Tibial nerve (tissue), 4 donors: ENCODE measurements at places on chromosomes 2 and 18.

DNA sequence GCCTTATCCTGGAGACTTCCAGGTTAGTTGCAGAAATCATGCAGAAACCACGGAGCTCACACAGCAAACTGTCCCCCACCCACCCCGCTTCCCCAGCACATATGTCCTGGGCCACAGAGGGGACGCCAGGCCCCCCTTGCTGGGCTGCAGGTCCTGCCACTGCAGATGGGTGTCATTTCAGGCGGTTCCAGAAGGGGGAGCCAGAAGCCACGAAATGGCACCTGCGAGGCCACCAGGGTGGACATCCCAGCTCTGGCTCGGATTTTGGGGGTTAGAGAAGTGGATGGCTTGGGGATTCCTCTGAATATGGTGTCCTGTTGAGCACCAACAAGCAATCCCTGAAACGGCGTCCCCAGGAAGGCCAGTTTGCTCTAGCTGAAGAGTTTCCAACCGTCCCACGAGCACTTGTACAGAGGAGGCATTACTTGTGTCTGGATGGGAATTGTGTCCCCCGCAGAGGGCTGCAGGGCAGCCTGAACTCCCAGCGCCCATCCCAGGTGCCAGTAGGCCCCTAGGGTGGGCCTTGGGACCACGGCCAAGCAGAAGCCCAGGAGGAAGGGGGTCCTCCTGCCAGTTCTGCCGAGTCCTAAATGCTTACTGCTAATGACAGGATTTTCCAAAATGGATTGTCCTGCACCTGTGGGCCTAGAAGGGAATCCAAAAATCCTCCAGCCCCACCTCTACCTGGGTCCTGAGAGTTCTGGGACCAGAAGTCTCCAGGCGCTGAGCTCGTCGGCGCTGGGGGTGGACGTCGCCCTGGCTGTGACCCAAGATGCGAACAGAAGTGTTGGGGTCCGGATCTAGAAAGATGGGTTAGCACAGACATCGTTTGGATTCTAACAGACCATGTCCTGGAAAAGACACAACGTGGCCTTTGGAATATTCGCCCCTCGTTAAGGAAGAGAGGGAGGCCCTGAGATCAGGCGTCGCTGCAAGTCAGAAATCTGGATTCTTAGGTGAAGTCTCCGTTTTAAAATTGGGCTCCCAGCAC is 14.6 kb upstream of the NFATC1 start:
- DNase-seq = peak; percentile 65

- DNase-seq = no peak
Measured at GRCh38 chr2:219126555-219126954, 34.1 kb downstream of the NHEJ1 start.

- DNase-seq = no peak
Measured at GRCh38 chr2:47655563-47655880, 127.4 kb upstream of the MSH6 start.

- DNase-seq = no peak
Measured at GRCh38 chr2:30915486-30915885, 108.2 kb upstream of the CAPN13 start.

- DNase-seq = no peak
Measured at GRCh38 chr2:238915596-238915995, 67.7 kb downstream of the TWIST2 start.

GRCh38 chr2:5911718-5912117 is 219.5 kb downstream of the SOX11 start:
- DNase-seq = no peak

GRCh38 chr2:33457556-33458247 is 18.7 kb upstream of the RASGRP3 start:
- no peak for DNase-seq

- DNase-seq = no peak
Measured at GRCh38 chr2:25333981-25334380, 7.7 kb downstream of the DNMT3A start.

DNA sequence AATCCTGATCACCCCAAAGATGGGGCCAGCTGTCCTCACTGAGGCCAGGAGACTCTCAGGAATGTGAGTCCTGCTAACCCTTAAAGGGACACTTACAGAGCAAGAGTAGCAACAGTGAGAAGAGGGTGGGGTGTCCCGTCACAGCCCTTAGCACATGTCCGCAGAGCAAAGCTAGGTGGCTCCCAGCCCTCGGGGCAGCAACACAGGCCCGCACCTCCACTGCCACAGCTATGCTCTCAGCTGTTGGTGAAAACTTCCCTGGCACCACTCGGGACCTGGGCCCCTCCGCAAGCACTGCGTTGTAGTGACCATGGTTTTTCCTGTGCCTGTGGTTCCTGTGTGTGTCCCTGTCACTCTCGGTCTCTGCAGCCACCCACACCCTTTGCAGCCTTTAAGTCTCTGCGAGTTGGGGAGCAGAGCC is 76.4 kb upstream of the UXS1 start:
- DNase-seq = no peak

DNA sequence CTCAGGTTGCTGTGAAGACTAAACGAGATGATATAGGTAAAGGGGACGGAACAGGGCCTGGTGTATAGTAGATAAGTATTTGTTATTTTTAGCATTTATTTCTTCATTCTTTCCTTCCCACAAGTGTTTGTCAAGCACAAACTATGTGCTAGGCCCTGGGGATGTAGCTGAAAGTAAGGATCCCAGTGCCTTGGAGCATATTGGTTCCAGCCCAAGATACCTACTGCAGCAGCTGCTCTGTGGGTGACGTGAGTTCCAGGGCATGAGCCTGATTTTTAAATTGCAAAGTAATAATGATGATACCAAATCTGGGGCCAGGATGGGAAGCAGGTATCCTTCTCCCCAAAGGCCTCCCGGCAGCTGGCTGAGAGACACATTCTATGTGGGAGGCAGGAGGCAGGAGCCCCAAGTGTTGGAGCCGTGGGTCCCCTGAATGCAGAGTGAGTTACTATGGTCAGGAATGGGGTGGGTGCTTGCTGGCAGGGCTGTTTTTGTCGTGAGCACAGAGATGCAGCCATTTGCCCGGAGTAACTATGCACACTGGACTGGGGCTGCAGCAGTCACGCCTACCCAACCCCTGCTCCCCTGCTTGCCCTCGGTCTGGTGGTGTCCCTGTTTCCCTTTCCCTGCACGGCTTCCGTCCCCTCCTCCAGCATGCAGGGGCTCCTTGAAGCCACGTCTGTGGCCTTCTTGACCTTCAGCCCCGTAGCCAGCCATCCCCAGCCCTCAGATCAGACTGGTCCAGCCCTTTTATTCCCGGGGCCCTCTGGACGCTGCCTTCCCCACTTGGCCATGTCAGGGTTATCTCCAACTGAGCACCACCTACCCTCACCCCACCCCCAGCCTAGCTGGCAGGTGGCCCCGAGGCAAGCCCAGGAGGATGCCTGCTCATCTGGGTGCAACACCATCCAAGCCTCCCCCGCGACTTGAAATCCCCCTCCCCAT is 52.4 kb downstream of the INHBB start:
- no peak for DNase-seq

DNA sequence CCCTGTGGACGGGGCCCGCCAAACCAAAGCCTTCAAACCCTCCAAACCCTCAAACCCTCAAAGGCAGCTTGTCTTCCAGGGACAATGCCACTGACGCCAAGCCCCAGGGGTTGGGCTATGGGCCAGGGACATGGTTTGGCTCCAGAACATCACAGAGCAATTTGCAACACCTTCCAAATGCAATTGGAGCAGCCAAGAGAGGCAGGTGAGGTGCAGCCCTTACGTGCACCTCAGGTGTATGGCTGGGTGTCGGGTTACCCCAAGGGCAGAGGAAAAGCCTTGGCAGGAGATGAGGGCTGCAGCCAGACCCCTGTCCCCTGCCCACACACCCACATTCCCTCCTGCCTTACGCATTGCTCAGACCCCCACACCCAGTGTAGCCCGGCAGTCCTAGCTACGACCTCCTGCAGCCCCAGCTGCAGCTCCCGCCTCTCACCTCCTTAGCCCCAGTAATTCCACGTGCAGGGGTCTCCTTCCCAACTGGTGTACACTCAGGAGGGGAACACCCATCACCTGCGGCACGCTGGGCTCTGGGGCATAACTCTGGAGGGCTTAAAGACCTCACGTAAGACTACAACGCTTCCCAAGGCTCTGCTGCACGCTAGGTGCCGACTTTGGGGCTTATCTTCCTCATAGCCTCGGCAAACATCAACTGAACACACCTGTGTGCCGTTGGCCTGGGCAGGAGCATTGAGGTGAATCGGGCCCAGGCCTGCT is 88.7 kb downstream of the TFCP2L1 start:
- no peak for DNase-seq

DNA sequence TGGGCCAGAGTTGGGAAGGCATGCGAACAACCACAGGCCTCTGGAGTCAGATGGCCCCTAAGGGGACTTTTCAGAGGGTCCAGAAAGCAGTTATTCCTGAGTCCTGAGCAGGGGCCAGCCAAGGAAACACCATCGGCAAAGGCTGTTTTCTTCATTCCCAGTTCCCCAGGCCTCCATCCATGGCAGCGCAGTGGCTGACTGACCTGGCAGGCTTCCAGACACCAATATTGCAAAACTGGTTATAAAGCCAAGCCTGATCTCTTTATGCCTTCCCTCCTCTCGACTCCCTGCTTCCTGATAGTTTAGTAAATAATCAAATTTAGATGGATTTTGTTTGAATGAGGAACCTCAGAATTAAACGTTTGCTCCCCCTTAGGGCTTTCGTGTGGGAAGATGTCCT is 133.4 kb upstream of the ITGA6 start:
- DNase-seq = peak; percentile 66

DNA sequence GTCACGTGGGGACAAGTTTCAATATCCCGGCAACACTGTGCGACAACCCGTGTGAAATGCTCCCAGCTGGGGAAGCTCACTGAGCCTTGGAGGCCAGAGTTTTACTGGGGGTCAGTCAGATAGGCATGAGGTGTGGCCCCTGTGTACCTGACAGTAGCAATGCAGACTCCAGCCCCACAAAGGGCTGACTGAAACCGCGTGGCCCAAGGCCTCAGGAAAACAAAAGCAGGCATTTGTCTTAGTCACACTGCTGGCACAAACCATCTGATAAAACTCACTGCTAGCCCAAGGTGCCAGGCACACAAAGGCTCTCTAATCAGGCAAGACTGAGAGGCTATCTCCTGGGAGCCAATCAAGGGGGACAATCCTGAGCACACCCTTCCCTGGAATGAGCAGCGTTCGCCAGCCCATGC is 786.6 kb upstream of the RAB6C start:
- DNase-seq = no peak

GRCh38 chr2:234954551-234954992 is 2.8 kb downstream of the SH3BP4 start:
- no peak for DNase-seq

- no peak for DNase-seq
Measured at GRCh38 chr18:24185805-24186204, 46.9 kb downstream of the CABYR start.

DNA sequence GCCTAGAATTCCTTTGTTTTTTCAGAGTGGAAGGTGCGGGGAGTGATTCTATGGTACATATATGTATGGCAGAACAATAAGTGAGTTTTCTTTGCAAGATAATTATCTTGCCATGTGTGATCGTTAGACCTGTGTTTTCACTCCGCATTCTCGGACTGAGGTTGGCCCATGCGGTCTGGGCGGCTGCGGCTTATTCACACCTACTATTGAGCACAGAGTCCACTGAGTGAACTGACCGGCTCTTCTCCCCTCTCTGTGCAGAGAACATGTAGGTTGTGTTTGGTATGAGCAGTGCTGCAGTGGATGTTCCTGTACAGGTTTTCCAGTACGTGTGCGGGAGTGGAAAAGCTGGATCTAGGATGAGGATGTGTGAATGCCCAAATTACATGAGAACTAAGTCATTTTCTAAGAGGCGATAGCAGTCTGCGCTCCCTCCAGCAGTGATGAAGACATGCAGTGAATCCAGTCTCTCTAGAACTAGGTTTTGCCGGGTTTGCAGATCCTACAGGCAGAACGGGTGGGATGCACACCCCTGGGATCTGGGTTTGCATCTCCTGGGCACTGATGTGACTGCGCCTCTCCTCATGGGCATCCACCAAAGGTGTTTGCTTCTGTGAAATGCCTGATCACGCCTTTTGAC is 27.1 kb downstream of the MTERF4 start:
- DNase-seq = no peak

DNA sequence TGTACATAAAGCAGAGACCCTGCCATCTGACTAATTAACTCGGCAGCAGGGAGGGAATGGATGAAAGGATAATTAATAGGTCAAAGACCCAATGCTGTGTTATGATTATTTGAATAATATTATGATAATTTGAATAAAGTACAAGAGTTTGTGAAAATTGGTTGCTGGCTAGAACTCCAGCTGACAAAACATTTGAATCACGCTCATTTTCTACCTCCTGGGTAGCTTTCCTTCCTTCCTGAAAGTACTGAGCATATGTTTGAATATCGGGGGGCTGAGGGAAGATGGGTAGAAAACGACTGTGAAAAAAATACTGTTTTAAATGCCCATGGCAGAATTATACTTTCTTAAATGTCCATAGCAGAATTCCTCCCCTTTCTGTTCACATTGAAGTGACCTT is 243.6 kb upstream of the RBMS1 start:
- no peak for DNase-seq

- no peak for DNase-seq
Measured at GRCh38 chr2:15845737-15846405, 94.5 kb upstream of the MYCN start.

DNA sequence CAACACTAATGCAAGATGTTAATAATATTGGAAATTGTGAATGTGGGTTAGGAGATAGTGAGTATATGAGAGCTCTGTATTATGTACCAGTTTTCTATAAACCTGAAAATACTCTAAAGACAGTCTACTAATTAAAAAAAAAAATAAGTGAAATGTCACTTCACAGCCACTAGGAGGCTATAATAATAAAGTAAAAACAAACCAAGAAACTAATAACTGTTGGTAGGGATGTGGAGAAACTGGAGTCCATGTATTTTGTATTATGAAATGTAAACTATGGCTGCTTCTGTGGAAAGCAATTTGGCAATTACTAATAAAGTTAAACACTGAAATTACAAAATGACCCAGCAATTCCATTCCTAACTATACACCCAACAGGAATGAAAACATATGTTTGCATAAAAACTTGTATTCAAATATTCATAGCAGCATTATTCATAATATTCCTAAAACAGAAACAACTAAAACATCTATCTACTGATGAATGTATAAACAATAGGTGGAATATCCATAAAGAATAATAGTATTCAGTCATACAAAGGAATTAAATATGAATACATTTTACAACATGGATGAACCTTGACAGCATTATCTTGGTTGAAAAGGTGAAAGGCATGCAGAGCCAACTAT is 36.2 kb downstream of the CCDC178 start:
- no peak for DNase-seq

DNA sequence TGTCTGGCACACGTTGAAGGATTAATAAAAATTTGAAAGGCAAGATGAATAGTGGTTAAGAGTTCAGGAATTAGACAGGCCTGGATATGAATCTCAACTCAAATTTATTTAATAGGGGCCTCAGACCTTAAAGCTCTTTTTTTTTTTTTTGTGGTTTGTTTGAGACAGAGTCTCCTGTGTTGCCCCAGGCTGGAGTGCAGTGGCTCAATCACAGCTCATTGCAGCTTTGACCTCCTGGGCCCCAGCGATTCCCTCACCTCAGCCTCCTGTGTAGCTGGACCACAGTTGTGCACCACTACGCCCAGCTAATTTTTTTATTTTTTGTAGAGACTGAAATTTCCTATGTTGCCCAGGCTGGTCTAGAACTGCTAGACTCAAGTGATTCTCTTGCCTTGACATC is 3.0 kb downstream of the ZRANB3 start:
- no peak for DNase-seq
